GM23248 (cell line): ENCODE measurements at places on chromosomes 6 and 20.

DNA sequence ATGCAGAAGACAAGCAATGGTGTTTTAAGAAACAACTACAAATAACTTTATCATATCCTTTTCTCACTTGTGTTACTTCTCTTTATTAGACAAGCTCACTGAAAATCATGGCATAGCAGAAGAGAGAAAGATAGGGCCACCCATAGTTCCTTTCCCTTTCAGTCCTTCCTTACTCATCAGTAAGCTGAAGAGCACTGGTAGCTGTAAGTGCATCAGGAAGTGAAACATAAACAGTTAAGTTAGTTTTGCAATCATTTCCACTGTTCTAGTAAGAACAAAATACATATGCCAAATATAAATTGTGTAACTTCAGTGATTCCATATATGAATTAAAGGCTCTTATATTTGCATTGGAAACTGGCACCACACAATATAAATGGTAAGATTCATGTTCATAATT lies 220.1 kb downstream of the HACE1 start:
- peak; percentile 24 for DNase-seq

DNA sequence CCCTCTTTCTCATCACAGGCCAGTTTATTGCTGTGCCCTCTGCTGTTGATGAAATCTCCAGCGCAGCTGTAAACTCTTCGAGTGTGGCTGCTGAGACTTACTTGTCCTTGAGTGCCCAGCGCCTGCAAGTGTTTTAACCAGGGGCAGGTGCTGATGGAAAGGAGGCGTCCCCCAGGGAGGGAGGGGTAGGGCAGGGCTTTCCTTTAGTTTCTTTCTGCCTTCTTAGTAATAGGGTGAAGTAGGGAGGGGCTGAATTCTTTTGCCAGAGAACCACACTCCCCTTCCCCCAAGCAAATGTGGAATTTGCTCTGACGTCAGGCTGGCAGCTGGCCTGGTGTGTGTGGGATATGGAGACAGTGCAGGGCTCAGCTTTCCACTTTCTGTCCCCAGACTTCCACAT lies 61.2 kb downstream of the IGF2R start:
- DNase-seq: peak; percentile 88

DNA sequence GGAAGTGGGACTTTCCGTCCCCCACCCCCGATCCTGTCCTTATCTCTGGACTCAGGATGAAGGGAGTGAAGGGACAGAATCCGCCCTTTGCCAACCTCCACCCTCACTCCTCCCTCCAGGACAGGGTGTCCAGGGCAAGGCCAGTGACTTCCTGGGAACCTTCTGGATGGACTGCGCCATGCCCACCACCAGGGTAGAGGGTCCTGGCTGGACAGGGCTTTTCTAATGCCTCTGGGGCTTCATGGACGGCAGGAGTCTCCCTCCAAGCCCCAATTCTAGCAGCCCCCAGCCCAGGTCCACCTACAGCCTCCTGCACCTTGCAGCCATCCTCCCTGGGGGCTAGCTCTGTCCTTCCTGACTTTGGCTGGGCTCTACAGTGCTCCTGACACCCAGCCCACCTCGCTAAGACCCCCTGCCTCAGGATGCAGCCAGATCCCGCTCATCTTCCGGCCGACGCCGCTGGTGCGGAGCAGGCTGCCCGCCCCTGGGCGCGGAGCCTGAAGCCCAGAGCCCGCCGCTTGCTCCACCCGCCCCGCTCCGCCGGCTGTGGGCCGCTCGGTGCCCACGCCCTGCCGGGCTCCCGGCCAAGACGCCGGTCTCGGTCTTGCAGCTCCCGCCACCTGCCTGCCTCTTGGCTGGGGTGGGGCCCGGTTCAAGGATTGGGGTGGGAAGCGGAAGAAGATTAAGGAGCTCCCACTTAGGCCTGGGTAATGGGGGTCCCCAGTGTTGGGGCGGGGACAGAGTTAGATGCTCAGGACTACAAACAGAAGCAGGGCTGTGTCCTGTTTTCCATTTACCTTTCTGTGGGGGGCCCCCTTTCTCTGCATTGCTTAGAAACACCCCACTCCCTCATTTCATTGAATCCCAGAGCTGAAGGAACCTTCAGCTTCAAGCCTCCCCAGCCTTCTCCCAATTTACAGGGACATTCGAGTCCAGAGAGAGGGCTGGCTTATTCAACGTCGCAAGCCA lies 72.8 kb downstream of the MDGA1 start:
- peak; percentile 71 for DNase-seq

DNA sequence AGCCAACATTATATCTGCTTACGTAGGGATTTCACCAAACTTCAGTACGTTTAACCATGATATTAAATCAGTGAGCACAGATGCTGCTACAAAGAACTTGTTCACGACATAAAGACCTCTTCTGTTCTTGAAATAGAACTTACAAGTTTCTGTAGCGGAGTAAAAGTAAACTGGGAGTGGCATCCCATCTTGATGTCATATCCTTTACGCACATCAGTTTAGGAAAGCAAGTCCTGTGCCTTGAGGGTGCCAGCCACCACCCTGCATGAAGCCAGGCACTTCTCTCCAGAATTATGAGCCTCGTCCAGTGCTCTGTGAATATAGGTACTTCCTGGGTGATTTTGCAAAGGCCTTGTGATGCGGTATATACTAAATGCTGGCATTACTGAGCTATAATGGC lies 122.6 kb downstream of the BTBD3 start:
- DNase-seq: no peak

GRCh38 chr6:158499601-158500000 lies 60.3 kb upstream of the TMEM181 start:
- no peak for DNase-seq

DNA sequence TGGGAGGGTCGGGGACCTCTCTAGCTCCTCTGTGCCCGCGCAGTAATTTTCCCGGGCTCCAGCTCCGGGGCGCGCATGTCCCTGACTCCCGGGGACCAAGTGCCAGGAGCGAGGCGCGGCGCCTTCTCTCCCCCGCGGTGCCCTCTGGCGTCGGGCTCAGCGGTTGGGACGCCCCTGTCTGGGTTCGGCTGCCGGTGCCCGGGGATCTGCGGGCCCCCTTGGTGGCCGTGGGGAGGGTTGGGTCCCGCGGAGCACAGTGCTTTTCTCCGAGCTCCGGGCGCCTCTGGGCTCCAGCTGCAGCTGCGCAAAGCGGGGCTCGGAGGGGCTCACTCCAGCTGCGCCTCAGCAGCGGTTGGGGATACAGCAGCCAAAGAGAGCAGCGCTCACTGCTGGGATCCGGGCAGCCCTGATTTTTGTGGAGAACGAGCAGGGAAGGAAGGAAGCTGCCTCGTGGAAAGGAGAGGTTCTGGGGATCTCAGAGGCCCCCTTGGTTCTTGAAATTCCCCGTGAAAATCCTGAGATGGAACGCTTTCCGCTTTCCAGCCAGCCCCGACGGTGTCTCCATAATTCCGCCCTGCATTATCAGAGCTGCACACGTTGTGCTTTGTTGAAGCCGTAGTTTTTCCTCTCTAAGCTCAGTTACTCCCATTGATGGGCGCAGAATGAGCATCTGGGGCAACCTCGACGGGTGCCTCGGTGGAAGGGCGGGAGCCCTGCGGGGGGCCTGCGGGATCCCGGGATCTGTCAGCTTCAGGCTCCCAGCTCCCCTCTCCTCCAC lies 861 bp downstream of the PPP1R14C start:
- peak; percentile 56 for DNase-seq

DNA sequence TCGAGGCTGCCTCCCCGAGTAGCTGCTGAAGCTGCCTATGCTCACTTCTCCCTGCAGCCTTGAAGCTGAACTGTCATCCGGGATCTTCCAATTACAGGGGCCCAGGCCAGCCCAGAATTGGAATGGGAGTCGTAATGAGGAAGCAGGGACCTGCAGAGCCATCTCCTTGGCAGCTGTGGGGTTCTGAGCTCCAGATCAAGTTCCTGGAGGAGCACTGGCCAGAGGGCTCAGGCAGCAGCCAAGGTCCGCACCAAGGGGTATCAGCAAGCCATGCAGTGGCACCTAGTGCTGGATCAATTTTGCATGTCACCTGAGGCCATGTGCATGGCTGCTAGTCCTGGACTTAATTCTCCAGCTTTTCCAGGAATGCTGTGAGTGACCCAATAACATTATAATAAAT lies 163.2 kb upstream of the TSHZ2 start:
- no peak for DNase-seq

DNA sequence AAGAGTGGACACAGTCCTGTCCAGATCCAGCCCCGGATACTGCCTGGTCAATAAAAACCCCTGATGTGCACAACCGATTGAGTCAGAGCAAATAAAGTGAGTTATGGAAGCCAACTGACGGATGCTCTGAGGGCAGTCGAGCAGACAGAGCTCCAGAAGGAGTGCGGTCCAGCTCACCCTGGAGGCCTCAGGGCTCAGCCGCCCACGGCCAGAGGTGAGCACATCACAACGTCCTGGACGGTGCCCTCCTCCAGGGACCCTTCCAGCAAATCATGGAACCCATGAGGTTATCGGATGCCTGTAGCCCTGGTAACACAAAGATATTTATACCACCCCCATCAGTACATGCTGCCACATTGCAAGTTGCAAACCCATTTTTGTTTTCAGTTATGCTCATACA lies 44.0 kb upstream of the SMOC2 start:
- no peak for DNase-seq

DNA sequence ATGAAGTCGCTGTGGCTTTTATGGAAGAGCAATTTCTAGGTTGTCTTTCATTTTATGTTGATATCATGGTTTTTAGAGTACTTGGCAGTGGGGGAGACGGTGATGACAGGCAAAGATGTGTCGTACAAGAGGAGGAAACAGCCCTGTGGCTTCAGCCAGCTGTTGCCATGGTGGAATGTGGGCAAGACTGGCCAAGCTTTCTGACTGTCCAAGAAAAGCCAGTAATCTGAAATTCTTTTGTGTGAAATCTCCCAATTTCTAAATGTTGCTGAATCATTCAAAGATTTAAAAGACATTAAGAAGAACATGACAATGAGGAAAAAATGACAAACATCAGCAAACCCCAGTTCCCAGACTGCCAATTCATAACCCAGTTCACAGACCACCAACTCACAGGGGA lies 23.1 kb downstream of the PFDN4 start:
- peak; percentile 48 for DNase-seq

GRCh38 chr6:43608310-43608763 lies 20.7 kb downstream of the GTPBP2 start:
- peak; percentile 82 for DNase-seq

DNA sequence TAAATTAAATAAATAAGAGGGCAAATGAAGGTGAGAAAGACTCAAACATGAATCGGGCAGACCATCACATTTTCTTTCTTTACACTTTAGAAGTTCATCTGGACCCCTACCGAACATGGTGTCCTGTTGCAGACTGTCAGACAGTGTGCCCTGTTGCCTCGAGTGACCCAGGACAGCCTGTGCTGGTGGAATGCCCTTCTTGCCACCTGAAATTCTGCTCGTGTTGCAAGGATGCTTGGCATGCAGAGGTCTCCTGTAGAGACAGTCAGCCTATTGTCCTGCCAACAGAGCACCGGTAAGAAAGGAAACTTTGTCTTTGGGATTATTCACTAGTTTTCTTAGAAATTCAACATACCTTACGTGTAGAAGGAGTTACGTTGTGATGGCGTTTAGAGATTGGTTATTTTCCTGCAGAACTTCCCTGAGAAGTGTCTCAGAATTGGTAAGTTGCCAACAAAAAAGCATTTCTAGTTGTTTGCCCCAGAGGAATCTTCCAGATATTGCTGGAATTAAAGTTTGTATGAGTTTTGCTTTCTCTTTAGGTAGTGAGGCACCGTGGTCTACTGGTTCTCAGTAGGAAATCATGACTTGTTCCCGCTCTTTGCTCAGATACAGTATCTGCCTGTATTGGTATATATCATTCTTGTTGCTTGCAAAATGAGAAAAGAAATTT lies 70.1 kb downstream of the RNF144B start:
- DNase-seq: no peak

GRCh38 chr20:37615340-37616109 lies 78.3 kb upstream of the CTNNBL1 start:
- peak; percentile 32 for DNase-seq

DNA sequence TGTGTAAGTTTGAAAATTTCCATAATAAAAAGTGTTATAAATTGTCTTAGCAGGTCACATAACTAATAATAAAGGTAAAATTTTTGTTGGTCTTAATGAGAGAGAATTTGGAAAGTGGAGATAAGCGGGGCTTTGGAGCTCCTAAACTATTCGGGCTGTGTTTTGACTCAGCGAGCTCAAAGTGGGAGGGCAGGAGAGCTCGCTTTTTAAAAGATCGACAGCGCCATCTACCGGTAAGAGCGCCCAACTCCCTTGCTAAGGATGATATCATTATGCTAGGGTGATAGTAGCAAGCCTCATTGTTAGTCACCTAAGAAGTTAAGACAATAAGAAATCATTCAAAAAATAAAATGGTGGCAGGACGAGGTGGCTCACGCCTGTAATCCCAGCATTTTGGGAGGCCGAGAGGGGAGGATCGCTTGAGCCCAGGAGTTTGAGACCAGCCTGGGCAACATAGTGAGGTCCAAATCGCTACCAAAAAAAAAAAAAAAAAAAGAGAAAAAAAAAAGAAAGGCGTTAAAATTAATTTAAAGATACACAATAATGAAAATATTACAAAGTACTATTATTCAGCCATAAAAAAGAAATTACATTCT lies 24.8 kb downstream of the C6orf15 start:
- DNase-seq: peak; percentile 93

DNA sequence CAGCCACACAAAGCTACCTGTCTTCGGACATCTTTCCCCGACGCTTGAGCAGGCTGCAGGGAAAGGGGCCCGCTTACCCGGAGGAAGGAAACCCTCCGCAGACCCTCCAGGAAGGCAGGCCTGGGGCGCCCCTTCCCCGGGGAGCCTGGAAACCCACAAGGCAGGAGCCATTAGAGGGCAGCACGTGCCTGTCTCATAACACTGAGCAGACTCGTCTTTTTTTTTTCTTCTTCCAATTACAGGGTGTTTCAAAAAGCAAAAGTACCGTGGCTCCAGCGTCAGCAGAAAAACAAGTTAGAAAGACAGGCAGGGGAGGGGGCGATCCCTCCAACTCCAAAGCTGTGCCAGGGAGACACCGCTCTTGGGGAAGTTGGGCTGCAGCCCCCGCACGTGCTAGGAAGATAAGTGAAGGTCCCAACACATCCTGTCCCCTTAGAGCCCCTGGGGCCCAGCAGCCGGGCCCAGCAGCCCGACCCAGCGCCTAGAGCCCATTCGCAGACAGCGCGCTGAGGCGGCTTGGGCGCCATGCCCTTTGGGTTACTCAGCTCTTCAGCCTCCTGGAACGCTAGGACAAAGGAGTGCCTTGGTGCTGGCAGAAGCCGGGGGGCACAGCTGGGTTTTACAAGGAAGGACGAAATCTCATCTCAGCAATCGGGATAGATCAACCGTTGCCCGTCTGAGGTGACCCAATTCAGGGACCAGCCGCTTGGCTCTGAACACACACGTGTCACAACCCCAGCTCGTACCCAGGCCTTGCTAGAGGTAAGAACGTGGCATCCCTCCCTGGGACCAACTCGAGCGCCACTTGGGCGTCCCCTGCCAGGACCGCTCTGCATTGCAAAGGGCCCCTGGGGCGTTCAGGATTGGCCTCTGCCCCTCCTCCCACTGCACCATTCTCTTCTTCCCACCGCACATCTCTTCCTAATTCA lies 136.3 kb downstream of the LY86 start:
- peak; percentile 88 for DNase-seq
